ENCODE measurements at places on chromosomes 5 and 9. TPM values are rescaled to one million over a fixed set of nuclear protein-coding genes. Genes with fewer than 3 reads are reported as not detected.

PCDHB10 gene
- not detected for total RNA-seq

TXN gene
- 553 TPM for total RNA-seq

DNA sequence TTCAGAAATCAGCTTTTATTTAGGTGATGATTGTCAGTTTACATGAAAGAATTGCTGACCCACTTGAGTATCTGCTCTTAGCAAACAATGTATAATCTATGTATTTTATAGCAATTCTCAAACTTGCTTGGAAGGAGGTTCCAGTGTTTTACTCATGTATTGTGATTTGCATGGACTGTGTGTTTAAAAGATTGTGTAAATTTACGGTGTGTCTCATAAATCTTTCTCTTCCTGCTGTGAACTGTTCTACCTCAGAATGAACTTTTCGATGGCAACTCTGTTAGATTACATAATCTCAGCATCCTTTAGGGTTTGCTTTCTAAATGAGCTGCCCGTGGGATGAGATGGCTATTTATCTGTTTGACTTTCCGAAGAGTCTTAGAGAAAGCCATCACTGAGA, 122.5 kb downstream of the MEF2C start:
- H3K27me3 ChIP-seq = peaks cover 15% of the 10 kb centered on the region
- no peak overlapping the region for H3K27ac ChIP-seq
- H3K36me3 ChIP-seq = no peaks in the 10 kb centered on the region
- no peak for DNase-seq
- H3K4me1 ChIP-seq = no peaks in the 10 kb centered on the region
- H3K4me3 ChIP-seq = no peak overlapping the region

- no peaks in the 10 kb centered on the region for H3K4me1 ChIP-seq
- H3K4me3 ChIP-seq = no peak overlapping the region
- no peaks in the 10 kb centered on the region for H3K27me3 ChIP-seq
- H3K36me3 ChIP-seq = peaks cover 9% of the 10 kb centered on the region
- DNase-seq = no peak
Measured at GRCh38 chr9:114026335-114026734, 51.8 kb downstream of the AMBP start.

FAM81B gene
- total RNA-seq = not detected

PCDHAC1 gene
- total RNA-seq = not detected

SMIM33 gene
- total RNA-seq = 0.46 TPM

CYFIP2 gene
- 277 TPM for total RNA-seq

DNA sequence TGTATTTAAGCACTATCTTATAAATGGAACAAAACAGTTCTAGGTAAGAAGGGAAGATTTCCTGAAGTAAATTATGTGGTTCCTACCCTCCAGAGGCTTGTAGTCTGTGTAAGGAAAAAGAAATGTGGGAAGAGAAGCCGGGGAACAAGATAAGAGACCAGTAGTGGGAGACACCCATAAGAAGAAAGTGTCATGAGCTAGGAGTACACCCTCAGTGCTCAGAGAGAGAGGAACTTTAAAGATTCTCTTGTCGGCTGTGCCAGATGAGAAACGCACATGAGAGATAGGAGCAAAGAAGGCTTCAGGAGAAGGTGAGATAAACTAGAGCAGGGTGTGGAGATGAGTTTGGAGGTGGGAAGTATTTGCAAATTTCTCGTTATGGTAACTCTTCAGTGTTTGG, 18.1 kb downstream of the SLC36A1 start:
- no peak overlapping the region for H3K27ac ChIP-seq
- DNase-seq = no peak
- no peak overlapping the region for H3K4me3 ChIP-seq
- no peaks in the 10 kb centered on the region for H3K27me3 ChIP-seq
- H3K36me3 ChIP-seq = peaks cover 25% of the 10 kb centered on the region

DNA sequence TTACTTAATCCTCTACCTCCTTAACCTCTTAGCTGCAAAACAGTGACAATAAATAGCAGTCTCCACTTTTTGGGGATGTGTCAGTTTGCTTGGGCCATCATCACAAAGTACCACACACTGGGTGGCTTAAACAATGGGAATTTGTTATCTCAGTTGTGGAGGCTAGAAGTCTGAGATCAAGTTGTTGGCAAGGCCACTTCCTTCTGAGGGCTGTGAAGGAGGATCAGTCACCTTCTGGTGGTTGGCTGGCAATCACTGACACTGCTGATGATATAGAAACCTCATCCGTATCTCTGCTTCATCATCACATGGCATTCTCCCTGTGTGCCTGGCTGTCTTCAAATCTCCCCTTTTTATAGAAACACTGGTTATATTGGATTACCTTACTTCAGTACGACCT, 187.1 kb upstream of the TBC1D2 start:
- no peaks in the 10 kb centered on the region for H3K36me3 ChIP-seq
- no peak for DNase-seq
- H3K4me3 ChIP-seq = no peak overlapping the region
- peaks cover 3% of the 10 kb centered on the region for H3K27me3 ChIP-seq
- H3K4me1 ChIP-seq = no peaks in the 10 kb centered on the region

DNA sequence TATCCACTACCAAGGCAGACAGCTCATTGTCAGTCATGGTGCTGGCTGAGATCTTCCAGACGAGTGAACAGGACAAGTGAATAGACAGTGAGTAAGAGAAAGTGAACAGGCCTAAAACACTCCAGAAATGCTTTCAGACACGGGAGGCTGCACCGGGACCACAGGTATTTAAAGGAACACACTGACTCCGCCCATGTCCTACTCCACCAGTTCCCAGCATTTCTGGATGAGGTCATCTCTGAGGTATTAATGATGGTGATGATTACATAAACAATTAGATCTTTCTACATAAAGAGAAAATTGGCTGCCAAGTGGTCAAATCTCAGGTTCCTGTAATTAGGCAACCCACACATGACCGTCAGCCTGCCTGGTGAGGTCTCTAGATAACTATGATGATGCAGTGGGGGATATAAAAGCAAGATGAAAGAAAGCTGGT, at the start of gene ACTBL2:
Gene ACTBL2 (minus strand): TSS at position 141 of the 436 bp plus-strand sequence. CDS start 104 bp downstream, at position 37.
- peaks cover 4% of the 10 kb centered on the region for H3K27me3 ChIP-seq
- no peaks in the 10 kb centered on the region for H3K36me3 ChIP-seq
- no peak within 1 kb of the TSS for H3K4me3 ChIP-seq
- no peak for DNase-seq
- H3K4me1 ChIP-seq = no peaks in the 10 kb centered on the region

GABRA1 gene
- total RNA-seq = not detected

- no peak overlapping the region for H3K4me3 ChIP-seq
- no peak for DNase-seq
- H3K36me3 ChIP-seq = no peaks in the 10 kb centered on the region
- no peak overlapping the region for H3K27ac ChIP-seq
Measured at GRCh38 chr9:106916466-106917235, 53.7 kb downstream of the ZNF462 start.

- H3K4me3 ChIP-seq = no peak overlapping the region
- H3K27me3 ChIP-seq = no peaks in the 10 kb centered on the region
- H3K27ac ChIP-seq = no peak overlapping the region
- no peaks in the 10 kb centered on the region for H3K4me1 ChIP-seq
Measured at GRCh38 chr9:13992138-13993088, 321.5 kb downstream of the NFIB start.

DNA sequence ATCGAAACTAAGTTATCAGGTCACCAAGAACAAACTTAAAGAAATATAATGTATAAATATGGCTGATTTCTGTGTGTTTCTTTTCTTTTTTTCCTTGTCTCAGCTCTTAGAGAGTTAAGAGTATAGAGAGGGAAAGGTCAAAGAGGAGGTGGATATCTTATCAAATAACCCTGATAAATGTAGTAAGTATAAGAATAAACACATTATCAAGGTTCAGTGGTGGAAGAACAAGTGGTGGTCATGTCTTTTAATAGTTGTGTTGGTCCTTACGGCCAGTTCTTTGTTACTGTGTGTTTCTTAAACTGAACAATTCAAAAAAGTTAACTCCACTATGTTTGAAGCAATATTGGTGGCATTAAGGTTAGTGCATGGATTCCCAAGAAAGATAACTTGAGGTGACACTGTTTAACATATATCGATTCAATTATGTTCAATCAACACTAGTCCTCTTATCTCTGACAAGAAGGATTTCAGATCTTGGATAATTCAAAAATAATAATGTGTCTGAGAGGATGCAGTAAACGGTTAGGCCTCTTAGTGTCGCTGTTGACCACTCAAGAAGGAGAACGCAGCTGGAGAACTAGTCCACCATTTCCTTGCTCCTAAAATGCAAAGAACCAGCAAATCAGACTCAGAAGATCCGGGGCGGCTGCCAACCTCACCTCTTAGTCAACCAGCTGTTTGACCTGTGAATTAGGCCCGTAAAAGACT, at the start of gene PCDHGA3:
Gene PCDHGA3 (plus strand): TSS at position 588 of the 711 bp plus-strand sequence. CDS start 205 bp downstream, outside the sequence.
- peak within 1 kb of the TSS; percentile 43 for H3K4me3 ChIP-seq
- no peaks in the 10 kb centered on the region for H3K4me1 ChIP-seq
- peak; percentile 43 for DNase-seq
- peaks cover 27% of the 10 kb centered on the region for H3K36me3 ChIP-seq
- no peak within 1 kb of the TSS for H3K27ac ChIP-seq

PAPPA gene
- total RNA-seq = not detected

DNA sequence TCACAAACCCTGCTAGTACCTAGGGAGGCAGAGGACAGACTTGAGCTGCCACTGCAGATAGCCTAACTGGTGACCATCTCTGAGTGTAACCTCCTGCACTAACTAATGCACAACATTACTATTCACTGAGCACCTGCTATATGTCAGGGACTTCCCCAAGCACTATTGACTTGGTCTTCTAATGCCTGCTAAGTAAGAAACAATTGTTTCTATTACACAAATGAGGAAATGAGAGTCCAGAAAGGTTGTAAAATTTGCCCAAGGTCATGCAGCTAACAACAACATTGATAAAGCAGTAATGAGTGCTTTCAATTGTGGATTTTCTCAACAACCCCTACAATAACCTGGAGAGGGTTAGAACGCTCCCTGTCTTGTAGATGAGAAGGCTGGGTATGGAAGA, 183.7 kb downstream of the ZNF462 start:
- no peaks in the 10 kb centered on the region for H3K4me1 ChIP-seq
- H3K4me3 ChIP-seq = no peak overlapping the region
- DNase-seq = no peak
- H3K27ac ChIP-seq = no peak overlapping the region
- no peaks in the 10 kb centered on the region for H3K36me3 ChIP-seq

Data from activated CD4-positive, alpha-beta T cell treated with anti-CD3 and anti-CD28 coated beads for 36 hours (primary cell).